ENCODE measurements at places on chromosomes 12 and 14. TPM values are rescaled to one million over a fixed set of nuclear protein-coding genes. Genes with fewer than 3 reads are reported as not detected.
A peak's percentile ranks its signal among the peaks of the same experiment; 100 is the strongest.

DNA sequence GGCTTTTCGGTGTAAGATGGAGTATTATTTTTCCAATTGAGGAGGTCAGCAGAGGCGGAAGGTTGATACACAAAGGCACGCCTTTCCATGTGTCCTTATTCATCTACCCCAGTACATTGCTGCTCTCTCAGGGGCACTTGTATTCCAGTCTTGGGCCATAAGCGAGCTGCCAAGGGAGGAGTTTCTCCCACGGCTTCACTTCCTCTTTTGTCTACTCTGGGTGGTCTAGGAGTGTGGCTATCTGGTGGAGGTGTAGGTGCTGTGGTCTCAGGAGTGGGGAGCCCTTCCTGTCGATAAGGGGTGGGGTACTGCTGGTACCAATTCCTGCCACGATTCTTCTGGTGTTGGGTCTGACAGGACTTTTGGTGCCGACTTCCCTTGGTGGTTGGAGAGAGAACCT is 73.4 kb downstream of the GAS2L3 start:
- no peak for DNase-seq

DNA sequence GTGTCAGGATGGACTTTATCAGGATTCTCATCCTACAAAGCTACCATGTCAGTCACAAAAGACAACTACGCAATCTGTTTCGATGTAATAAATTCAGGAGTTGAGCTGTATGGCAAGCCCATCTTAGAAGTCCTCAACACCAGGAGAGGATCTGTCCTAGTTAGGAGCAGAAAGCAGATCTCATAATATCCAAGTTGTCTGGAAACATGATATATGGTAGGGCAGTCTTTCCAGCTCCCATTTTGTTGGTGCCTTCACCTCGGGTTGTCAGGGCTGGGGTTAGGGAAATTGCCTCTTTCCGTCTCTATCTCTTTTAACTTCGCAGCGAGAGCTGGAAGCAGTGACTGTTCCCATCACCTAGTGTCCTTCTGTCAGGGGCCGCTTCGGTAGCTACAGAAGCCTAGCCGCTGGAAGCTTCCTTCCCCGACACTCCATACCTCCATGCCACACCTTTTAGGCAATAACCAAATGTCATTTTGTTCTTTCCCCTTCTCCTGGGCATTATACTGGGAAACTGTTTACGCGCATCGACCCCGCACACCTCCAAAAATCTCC is 1.4 kb downstream of the NIN start:
- DNase-seq: no peak

GRCh38 chr12:107635139-107635538 is 50.5 kb upstream of the PWP1 start:
- no peak for DNase-seq

Gene GALNT8
- polyA plus RNA-seq: 4.4 TPM

Gene ATF7IP
- 37.9 TPM for polyA plus RNA-seq

GRCh38 chr14:58722441-58722840 is 84.7 kb downstream of the DACT1 start:
- DNase-seq: no peak

- DNase-seq: no peak
Measured at GRCh38 chr14:87784386-87784785, 208.6 kb downstream of the GALC start.

GRCh38 chr14:32078023-32078857 is 1.1 kb downstream of the ARHGAP5 start:
- peak; percentile 78 for DNase-seq

- DNase-seq: no peak
Measured at GRCh38 chr12:10101648-10102220, 2.9 kb upstream of the CLEC1A start.

Gene DYNLL1
- polyA plus RNA-seq: 286 TPM

Gene ESR2
- polyA plus RNA-seq: 0.41 TPM

DNA sequence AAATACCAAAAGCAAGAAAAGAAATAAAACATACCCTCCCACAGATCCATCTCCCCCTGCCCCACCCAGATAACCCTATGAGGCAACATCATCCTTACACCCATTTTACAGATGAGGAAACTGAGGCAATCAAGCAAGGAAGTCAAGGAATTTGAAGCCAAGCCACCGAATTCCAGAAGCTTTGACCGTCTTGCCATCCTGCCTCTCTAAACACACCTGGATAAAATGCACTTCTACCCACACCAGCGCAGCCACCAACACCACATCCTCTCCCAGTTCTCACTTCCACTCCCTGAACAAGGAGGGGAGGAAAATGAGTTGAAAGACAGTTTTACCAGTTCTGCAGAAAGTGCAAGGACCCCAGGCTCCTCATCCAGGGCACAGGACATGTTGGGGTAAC is 13.6 kb downstream of the CMKLR1 start:
- no peak for DNase-seq

DNA sequence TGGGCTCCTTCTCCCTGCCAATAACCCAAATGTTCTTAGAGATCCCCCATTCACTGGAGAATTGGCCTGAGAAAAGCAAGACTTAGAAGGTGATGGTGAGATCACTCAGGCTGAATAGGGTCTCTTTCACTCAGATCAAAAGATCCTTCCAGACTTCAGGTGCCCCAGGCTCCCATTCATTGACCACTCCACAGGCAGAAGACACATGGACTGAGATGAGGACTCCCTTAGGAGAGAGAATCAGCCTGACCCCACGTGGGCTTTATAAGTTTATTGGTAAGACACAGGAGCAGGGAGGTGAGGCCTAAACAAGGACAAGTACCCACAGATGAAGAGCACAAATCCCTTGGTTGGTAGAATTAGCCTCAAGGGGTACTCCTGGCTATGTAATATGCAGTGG is 6.1 kb upstream of the KRT72 start:
- DNase-seq: no peak

DNA sequence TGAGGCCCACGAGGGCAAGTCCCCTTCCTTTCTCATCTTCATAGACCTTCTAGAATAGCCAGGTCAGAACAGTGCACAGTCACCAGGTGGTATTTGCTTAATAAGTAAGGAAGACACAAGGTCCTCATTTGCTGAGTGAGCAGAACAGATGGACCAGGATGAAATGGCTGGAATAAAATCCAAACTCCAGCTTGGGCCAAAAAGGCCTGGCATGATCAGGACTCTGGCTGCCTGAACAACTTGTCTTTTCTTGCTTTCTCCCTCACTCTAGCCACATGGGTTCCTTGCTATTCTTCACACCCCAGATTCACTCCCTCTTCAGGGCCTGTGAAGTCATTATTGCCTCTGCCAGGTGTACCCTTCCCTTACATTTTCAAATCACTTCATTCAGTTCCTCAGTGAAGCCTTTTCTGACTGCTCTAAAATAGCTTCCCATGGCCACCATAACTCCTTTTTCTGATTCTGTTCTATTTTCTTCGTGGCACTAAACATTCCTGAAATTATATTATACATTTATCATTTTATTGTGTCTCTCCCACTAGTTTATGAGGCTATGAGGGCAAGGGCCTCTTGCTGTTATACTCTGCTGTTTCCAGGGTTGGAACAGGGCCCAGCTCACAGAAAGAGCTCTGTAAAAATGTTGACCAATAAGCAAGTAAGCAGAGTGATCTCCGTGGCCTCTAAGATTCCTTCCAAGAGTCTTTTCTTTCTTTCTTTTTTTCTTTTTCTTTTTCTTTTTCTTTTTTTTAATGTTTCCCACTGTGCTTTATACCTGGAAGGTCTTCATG is 150.8 kb downstream of the TTC8 start:
- no peak for DNase-seq

- DNase-seq: no peak
Measured at GRCh38 chr14:38761033-38761432, 342.0 kb downstream of the SEC23A start.

GRCh38 chr14:71130491-71131179 is 223.4 kb downstream of the PCNX1 start:
- no peak for DNase-seq

- DNase-seq: no peak
Measured at GRCh38 chr14:57883061-57883460, 17.2 kb upstream of the SLC35F4 start.

DNA sequence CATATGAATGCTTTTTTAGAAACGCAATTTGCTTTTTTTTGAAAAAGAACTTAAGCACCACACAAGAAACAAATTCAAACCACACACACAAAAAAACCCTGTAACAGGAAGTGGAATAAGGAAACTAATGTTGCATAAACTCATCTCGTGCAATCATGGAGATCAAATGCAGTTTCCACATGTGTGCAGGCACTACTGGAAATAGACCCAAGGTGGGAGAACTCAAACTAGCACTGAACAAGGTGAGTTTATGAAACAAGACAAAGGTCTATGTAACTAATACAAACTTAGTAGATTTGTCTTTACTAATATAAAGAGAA is 17.5 kb downstream of the NIN start:
- DNase-seq: no peak

GRCh38 chr14:103353362-103353761 is 19.3 kb downstream of the EIF5 start:
- no peak for DNase-seq

Gene PLEKHH1
- 2.0 TPM for polyA plus RNA-seq

Gene CEP128
- polyA plus RNA-seq: 3.4 TPM

DNA sequence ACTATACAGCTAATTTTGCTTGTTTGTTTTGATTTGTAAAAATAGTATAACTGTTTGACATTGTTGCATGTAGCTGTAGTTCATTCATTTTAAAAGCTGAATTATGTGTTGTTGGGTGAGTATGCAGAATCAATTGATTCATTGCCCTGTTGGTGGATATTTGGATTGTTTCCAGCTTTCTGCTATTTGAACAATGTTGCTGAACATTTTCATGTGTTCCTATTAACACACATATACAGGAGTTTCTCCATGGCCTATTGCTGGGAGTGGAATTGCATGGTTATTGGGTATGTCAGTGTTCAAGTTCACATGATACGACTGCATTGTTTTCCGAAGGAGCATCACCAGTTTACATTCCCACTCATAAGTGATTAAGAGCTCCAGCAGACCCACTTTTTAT is 75.3 kb downstream of the SRGAP1 start:
- no peak for DNase-seq
